Stimulated activated CD8-positive, alpha-beta memory T cell treated with anti-CD3 and anti-CD28 coated beads, Interleukin-15, amount 100 ng/mL, for 24 hours (primary cell): ENCODE measurements at places on chromosomes 4 and X.

DNA sequence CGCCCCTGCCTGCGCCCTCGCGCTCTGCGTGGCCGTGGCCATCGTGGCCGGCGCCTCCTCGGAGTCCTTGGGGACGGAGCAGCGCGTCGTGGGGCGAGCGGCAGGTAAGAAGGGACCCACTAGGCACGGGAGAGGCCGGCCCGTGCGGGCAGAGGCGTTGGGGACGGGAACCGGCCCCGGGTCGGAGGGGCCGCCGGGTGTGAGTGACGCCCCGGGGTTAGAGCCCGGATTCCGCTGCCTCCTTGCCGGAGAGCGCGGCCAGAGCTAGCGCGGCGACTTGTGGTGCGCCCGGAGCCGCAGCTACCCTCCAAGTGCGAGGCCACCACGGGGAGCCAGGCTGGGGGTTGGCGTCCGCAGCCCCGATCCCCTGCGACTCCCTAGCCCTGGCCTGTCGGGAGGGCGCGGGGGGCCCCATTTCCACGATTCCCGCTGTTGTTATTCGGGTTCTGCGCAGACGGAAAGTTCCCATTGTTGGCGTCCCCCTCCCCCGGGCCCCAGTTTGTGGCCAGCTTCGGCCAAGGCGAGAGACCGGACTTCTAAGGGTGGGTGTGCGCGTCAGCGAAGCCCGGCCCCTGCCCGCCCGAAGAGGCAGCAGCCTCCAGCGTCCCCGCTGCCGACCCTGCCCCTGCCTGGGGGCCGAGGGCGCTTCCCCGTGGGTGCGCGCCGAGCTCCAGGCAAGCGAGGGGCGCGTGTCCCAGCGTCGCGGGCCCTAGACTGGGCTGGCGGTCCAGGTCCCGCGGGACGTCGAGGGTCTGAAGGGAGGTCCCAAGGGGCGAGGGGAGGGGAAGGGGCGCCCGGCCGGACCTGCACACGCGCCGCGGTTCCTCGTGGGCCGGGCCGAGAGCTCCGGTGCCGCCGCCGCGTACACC is 1.1 kb downstream of the FGFR3 start:
- DNase-seq: no peak

- DNase-seq: no peak
Measured at GRCh38 chrX:87338510-87338909, 179.1 kb upstream of the KLHL4 start.

DNA sequence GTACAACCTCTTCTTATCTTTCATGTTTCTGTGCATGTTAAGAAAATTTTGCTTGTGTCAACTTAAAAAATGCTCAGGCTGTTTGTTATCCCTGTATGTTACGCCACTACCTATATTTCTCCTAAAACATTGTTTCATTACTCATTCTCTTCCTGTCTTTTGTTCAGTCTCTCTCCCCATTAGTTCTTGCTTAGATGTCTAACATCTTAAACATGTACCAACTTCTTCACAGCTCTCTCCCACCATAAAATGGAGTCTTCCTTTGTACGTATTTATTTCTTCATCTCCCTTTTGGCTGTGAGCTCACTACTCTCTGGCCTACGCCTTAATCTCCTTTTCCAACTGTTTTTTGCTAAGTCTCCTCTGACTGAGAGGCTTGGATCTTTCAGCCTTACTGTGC is 36.4 kb downstream of the PCDH7 start:
- DNase-seq: no peak

GRCh38 chrX:150163956-150164726 is 199.0 kb upstream of the MAMLD1 start:
- DNase-seq: no peak

DNA sequence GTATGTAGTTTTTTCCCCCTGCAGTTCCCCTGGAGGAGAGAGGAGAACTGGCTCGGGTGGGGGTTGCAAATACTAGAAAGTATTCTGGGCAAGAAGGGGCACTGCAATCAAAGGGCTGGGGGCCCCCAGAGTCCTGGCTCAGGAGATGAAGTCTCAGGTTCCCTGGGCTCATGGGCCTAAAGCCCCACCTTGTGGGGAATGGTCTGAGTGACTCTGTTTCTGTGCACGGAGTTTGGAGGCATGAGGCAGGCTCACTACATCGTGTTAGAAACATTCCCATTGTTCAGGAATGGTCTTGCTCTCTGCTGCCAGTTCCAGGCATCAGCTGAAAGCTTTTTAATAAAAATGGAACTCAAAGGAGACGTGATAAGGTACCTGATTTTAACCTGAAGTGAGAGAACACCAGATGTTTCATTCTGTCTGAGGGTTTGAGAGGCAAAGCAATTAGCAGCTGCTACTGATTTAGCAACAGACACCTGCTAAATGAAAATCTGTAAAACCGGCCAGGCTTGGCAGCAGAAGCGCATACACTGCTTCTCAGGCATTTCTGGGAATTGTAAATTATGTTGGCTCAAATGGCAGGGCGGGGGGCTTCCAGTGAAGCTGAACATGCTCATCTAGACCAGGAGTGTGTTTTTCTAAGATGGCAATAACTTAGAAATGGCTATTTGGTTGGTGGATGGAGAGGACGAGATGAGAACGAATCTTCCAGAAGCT is 122.7 kb downstream of the TMEM164 start:
- no peak for DNase-seq

GRCh38 chr4:151853034-151853433 is 92.2 kb upstream of the GATB start:
- DNase-seq: no peak

DNA sequence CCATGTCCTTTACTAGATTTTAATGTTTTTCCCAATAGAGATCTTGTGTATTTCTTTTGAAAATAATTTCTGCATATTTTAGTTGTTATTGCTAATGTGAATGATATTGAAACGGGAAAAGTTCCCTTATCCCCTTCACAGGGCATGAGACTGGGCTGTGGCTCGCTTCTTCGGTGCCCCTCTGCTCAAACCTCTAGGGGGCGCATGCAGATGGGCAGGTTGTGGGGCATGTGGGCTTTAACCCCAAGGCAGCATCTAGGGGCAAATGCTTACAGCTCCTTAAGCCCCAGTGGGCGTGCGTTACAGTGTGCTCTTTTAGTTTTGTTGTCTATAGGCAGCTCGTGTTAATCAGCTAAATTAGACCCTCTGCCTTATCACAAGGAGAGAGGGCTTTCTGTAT is 194.7 kb downstream of the OPHN1 start:
- no peak for DNase-seq

GRCh38 chr4:2333916-2334644 is 72.2 kb upstream of the MXD4 start:
- DNase-seq: no peak

GRCh38 chrX:48695925-48696300 is 621 bp upstream of the SUV39H1 start:
- DNase-seq: no peak

GRCh38 chr4:174580597-174580996 is 58.3 kb upstream of the HPGD start:
- DNase-seq: no peak

DNA sequence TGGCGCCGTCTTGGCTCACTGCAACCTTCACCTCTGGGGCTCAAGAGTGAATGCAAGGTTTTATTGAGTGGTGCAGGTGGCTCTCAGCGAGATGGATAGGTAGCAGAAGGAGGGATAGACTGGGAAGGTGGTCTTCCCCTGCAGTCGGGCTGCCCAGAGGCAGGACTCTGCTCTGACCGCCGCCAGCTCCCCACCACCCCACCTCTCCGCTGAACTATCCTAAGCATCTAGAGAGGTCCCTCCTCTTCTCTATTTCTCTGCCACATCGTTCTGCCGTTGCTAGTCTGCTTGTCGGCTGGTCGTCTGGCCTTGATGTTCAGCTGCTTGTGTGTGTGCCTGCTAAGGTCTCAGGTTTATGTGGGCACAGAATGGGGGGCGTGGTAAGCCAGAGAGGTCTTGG is 54.5 kb upstream of the UGT2B15 start:
- no peak for DNase-seq

DNA sequence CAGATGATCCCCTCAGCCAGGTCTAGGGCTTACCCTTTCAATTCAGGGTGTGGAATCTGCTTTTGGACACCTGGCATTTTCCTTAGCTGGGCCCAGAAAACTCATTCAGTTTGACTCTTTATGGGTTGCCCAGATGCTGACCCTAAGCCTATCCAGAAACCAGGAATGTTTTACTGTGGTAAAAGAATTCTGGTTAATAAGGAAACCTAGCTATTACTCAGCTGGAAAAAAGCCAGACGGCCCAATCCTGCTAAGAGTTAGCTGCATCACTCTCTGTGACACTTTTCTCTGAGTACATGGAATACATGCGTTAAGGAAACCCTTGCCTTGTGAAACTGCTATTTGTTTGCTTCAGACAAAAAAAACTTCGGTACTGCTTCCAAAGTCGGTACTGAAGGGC is 28.0 kb downstream of the ING2 start:
- DNase-seq: no peak

GRCh38 chr4:138555584-138555983 is 313.4 kb upstream of the SLC7A11 start:
- no peak for DNase-seq

- no peak for DNase-seq
Measured at GRCh38 chrX:38151441-38151840, 69.2 kb downstream of the SRPX start.

GRCh38 chrX:135974279-135974856 is 580 bp upstream of the MMGT1 start:
- DNase-seq: no peak

GRCh38 chrX:35439034-35439660 is 359.0 kb upstream of the MAGEB16 start:
- no peak for DNase-seq

DNA sequence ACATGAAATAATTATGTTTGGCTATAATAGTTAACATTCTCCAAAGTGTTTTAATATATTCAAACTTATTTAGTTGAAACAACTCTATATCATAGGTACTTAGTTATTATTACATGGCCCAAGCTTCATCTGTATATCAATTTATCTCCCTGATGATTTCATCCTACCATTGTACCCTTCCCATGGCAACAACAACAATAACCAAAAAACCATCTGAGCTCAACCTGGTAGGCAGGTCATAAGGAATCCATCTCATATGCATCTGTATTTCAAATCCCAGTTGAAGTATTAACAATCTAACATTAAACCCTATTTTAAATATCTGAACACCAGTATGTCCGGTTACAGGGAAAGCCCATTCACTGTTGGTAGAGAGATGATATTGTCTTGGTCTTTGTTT is 33.1 kb upstream of the SLC7A11 start:
- no peak for DNase-seq

GRCh38 chr4:182147391-182147790 is 95.8 kb upstream of the TENM3 start:
- DNase-seq: no peak

GRCh38 chr4:17924189-17924588 is 97.4 kb downstream of the LCORL start:
- no peak for DNase-seq

GRCh38 chr4:182843808-182844325 is 73.3 kb downstream of the DCTD start:
- DNase-seq: no peak

DNA sequence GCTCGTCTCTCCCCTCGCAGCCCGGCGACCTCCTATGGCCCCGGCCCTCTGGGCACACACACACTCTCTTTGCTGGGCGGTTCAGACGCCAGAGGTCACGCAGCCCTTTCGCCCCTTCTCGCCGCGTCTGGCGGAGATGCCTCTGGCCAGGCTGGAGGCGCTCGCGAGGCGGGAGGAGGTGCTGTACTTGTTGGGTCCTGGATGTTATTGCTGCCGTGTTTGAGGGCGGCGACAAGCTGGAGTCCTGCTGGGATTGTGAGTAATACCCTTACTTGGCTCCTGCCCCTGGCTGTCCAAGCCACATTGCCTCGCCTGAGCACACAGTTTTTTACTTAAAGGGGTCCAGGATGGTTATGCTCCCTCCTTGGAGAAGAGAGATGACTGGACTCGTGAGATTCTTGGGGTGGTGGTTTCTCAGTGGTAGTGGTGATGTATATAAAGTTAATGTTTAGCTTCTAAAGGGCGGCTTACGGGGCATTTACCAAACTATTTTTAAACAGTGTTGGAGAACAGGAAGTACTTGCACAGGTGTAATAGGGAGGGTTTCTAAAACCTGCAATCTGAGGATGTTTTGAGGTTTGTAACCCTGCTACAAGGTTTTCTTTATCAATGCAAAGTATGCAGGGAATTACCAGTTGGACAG is 572 bp downstream of the USP53 start:
- peak; percentile 24 for DNase-seq

DNA sequence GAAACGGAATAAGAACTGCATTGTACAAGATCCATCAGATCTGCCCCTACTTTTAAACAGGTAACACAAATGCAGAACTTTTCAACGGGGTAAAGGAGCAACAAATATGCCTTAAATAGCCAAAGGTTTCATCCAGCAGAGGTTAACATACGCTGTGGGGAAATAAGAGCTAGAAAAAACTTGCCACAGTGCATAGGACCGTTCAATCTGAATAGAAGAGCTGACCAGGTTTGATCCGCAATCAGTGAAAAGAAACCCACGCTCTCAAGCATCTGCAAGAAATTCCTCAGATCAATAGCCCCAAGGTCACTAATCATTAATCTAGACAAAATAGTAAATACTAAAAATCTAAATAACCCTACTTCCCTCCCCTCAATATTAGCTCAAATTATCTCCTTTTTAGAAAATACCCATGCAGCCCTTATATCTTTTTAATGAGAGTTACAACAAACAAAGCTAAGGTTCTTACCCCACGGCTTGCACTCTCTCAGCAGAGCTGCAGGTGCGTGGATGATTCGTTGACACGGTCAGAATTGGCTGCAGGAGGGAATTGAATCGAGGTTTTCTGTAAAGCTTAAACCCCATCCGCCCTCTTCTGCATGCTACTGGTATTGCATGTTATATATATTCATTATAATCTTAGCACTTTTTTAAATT is at the start of gene TLR10:
TSS of gene TLR10 (minus strand) at position 539 of the 657 bp plus-strand sequence. CDS start 7,400 bp downstream, outside the sequence.
- no peak for DNase-seq

DNA sequence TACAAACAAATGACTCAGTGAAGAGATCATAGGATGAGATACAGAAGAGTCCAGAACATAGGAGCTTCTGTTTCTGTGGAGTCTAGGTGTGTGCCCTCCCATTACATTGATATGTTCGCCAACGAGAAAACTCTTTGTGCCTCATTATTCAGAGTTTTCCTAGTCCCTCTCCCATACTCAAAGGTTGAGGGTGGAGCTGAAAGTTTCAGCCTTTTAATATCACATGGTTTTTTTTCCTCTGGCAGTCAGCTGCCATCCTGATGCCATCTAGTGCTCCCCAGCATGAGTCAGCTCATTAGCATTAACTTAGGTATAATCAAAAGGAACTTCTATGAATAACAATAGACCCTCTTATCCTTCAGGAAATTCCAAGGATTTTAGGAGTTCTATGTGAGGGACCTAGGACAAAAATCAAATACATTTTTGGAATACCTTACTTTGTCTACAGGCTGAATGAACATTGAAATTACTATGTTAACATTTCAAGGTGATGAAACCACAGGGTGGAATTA is 559.6 kb upstream of the AMOT start:
- no peak for DNase-seq

DNA sequence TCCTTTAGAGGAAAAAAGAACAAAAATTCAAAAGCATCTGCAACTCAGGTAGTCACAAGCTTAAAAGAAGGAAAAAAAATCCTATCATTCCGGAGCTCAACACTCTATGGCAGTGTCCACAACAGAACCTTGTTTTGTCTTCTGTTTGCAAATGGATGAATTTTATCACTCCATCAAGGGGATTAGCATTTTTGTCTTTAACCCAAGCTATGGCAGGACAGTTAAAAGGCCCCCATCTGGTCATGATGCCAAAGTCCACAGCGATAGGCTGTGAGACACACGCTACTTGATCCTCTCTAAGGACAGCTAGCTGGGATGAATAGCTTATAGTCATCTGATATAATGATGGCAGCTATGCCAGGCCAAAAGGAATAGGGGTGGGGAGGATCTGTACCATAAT is 16.6 kb downstream of the AMER1 start:
- DNase-seq: no peak
